Right lobe of liver (tissue), 6 donors: ENCODE measurements at places on chromosomes 1 and 21. TPM values are rescaled to one million over a fixed set of nuclear protein-coding genes. Genes with fewer than 3 reads are reported as not detected.

DNA sequence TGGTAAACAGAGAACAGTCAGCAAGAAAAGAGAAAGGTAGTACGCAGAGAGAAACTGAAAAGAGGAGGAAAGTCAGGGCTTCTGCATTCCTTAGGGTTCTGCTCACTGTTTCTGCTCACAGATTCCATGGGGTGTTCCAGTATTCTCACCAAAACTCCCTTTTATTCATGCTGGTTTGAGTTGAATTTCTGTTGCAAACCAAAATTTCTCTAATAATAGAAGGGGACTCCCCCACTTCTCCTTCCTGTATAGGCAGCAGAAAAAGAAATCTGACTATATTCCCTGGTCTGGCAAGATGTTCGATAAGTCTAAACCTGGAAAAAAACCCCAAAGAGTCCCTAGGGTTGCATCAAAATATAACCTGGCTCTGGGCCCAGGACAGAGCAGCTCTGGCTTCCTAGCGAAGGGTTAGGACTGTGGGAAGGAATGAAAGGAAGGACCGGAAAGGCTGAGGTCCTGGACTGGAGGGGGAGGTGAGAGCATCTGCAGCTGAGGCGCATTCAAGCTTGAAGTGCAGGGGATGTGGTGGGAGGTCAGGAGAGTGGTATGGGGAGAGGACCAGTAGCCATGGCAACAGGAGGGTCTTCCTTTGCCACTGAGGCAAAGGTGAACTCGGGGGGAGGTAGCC is 18.8 kb upstream of the RGS16 start:
- no peak overlapping the region for H3K27ac ChIP-seq
- no peaks in the 10 kb centered on the region for H3K4me1 ChIP-seq

The FCAMR gene
- total RNA-seq: 2.5 TPM

GRCh38 chr1:209850342-209850979 is 22.7 kb downstream of the UTP25 start:
- H3K27ac ChIP-seq: no peak overlapping the region
- DNase-seq: peak; percentile 40
- peaks cover 10% of the 10 kb centered on the region for H3K36me3 ChIP-seq

DNA sequence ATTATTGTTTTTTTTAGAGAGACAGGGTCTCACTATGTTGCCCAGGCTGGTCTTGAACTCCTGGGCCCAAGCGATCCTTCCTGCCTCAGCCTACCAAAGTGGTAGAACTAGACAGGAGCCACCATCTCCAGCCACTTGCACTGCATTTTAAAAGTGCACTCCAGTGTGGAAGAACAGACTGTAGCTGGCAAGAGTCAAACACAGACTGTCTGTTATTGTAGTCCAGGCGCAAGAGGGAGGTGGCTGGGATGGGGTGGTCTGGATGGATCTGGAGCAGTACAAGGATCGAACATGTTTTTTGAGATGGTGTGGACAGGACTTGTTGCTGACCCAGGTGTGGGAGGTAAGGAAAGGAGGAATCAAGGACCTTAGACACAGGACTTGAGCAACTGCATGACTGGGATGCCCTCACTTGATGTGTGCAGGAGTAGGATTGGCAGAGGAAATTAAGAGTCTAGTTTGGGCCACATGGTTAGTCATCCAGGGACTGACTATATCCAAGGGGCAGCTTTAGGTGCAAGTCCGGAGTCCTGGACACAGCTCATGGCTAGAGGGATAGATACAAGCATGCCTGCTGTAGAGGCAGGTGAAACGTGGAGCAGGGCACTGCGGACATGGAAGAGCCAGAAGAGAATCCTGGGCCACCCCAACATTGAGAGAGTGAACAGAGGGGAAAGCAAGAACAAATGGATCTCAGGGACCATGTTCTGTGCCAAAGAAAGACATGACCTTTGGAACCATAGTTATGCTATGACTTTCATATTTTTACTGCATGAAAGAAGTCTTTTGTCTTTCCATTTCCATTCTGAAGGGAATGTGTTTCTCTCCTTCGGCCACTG is 42.0 kb downstream of the ELK4 start:
- no peaks in the 10 kb centered on the region for H3K27me3 ChIP-seq
- no peak overlapping the region for H3K27ac ChIP-seq
- H3K4me1 ChIP-seq: peaks cover 2% of the 10 kb centered on the region
- H3K4me3 ChIP-seq: no peak overlapping the region

The CALML6 gene
- 0.44 TPM for total RNA-seq

GRCh38 chr21:33314111-33314510 is 10.7 kb upstream of the IFNAR1 start:
- no peaks in the 10 kb centered on the region for H3K27me3 ChIP-seq
- H3K4me3 ChIP-seq: no peak overlapping the region
- no peaks in the 10 kb centered on the region for H3K4me1 ChIP-seq
- no peak for DNase-seq
- no peak overlapping the region for H3K27ac ChIP-seq

DNA sequence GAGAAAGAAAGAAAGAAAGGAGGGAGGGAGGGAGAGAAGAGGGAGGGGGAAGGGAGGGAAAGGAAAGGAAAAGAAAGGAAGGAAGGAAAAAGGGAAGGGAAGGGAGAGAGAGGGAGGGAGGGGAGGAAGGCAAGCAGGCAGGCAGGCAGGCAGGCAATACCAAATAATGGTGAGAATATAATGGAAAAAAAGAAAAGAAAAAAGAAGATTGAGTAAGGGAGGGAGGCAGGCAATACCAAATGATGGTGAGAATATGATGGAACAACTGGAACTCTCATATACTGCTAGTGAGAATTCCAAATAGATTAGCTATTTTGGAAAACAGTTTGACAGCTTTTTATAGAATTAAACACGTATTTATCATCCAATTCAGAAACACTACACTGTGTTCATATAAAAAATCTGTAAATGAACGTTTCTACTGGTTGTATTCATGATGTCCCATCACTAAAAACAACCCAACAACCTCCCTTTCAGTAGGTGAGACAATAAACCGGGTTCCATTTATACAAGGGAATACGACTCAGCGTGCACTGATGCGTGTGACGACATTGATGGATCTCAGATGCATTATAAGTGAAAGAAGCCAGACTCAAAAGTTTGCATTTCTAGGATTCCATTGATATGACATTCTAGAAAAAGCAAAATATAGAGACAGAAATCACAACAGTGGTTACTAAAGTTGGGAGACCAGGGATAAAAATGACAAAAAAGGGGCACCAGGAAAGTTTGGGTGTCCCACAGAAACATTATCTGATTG is 226.4 kb downstream of the DSCAM start:
- no peaks in the 10 kb centered on the region for H3K27me3 ChIP-seq
- no peaks in the 10 kb centered on the region for H3K4me1 ChIP-seq
- H3K27ac ChIP-seq: no peak overlapping the region
- no peaks in the 10 kb centered on the region for H3K36me3 ChIP-seq
- no peak overlapping the region for H3K4me3 ChIP-seq
